Calu3 (cell line): ENCODE measurements at places on chromosomes 5 and 9. TPM values are rescaled to one million over a fixed set of nuclear protein-coding genes. Genes with fewer than 3 reads are reported as not detected.

LHX6 gene
- 0.97 TPM in 1 of 2 replicates, not detected in the other for total RNA-seq

ARRDC3 gene
- 32.9 and 33.4 TPM in 2 replicates for total RNA-seq

DNA sequence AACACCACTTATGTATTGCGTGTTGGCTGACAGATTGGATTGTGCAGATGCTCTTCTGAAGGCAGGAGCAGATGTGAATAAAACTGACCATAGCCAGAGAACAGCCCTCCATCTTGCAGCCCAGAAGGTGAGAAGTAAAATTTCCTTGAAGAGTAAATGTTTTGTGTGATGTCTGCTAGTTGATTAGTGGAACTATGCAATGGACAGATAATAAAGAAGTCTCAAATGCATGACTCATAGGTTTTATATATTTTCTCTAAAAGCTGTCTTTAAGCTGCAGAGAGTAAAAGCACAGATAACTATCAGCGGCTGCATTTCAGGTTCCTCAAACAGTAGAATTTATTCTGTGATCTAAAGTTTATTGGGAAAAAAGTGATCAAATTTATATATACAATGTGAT, 27.4 kb downstream of the INVS start:
- no peak for DNase-seq

GRCh38 chr9:112327718-112328450, 5.5 kb downstream of the PTBP3 start:
- no peak for DNase-seq

DNA sequence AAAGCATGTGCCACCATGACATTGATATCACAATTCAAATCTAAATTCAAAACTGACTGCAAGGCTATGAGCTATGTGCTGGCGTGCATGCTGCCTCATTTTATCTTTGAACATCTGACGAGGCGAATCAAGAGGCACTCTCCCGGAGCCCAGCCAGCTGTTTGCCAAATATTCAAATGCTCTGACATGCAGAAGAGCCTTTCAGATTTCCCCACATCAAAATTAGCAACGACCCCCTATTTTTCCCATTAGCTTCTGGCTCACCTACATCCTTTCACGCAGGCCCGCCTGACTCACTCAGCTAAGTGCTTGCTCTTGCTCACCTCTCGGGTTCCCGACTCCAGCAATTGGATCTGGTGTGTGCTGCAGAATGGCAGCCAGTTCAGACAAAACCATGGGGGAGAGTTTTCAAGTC, 159.0 kb downstream of the NR2F1-AS1 start:
- DNase-seq = no peak
